ENCODE measurements at places on chromosomes 5 and 9. TPM values are rescaled to one million over a fixed set of nuclear protein-coding genes. Genes with fewer than 3 reads are reported as not detected.

The OR1Q1 gene
- total RNA-seq = not detected

The SGCD gene
- total RNA-seq = 0.12 TPM

The RICTOR gene
- total RNA-seq = 11.9 TPM

The ROPN1L gene
- 2.5 TPM for total RNA-seq

The SETX gene
- total RNA-seq = 13.4 TPM

The AHRR gene
- 12.9 TPM for total RNA-seq

The PTGS1 gene
- total RNA-seq = 0.74 TPM

The ADAMTSL1 gene
- 11.7 TPM for total RNA-seq

The AKNA gene
- total RNA-seq = 2.3 TPM

The PCDHGA4 gene
- total RNA-seq = 0.74 TPM

The FOXD4L4 gene
- not detected for total RNA-seq

The GPR151 gene
- total RNA-seq = not detected

The RGMB gene
- total RNA-seq = 9.2 TPM

GRCh38 chr9:127877566-127877998 lies at the start of gene AK1:
Gene AK1, minus strand, starts transcription at chr9:127877675. Its CDS starts 3,058 bp downstream, at chr9:127874617.
- no peak for DNase-seq

DNA sequence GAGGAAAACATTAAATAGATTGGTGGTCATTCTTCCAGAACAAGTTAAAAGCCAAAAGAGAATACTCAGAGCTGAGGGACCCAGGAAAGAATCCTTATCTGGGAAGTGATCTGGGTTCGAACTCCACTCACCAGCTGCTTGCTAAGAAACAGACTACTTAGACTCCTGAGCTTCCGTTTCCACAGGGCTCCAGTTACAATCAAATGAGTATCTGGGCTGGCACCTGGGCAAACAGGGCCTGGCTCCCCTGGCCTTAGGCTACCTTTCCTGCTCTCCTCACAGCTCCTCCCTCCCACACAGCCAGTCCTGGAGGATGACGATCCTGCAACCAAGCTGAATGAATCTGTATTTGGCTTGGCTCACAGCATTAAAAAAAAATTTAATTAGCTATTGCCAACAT lies 2.5 kb downstream of the MAPK9 start:
- no peak for DNase-seq

GRCh38 chr5:153970496-153970895 lies 68.2 kb downstream of the FAM114A2 start:
- no peak for DNase-seq

DNA sequence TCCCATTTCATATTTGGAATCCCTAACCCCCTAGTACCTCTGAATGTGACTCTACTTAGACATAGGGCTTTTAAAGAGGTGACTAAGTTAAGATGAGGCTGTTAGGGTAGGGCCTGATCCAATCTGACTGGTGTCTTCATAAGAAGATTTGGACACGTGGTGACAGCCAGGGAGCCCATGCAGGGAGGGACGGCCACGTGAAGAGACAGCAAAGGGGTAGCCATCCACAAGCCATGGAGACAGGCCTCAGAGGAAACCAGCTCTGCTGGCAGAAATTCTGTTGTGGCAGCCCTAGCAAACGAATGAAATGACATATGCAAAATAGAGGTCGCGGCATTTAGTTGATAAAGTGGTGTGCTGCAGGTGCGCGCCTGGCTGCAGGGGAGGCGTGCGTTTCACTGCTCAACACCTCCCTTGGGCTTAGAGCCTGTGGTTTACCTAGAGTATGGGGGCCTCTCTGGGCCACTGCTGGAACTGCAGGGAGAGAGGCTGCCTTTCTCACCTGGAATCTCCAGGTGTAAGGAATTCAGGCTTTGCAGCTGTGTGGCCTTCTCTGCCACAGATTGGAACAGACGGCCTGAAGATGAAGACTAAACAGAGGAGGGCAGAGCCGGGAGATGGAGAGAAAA lies 7.1 kb upstream of the AFAP1L1 start:
- no peak for DNase-seq

GRCh38 chr9:15982182-15982581 lies 429.3 kb downstream of the CCDC171 start:
- no peak for DNase-seq

- no peak for DNase-seq
Measured at GRCh38 chr9:35675732-35676392, 2.1 kb downstream of the CA9 start.

- DNase-seq = no peak
Measured at GRCh38 chr5:80676706-80677105, 21.9 kb upstream of the DHFR start.

GRCh38 chr5:124876566-124876965 lies 130.1 kb upstream of the ZNF608 start:
- no peak for DNase-seq

- DNase-seq = no peak
Measured at GRCh38 chr9:636931-637591, 204.4 kb upstream of the DMRT1 start.

GRCh38 chr9:136769710-136770191 lies 5.4 kb upstream of the LCN15 start:
- no peak for DNase-seq

GRCh38 chr5:74624931-74625505 lies 15.5 kb downstream of the ENC1 start:
- no peak for DNase-seq

DNA sequence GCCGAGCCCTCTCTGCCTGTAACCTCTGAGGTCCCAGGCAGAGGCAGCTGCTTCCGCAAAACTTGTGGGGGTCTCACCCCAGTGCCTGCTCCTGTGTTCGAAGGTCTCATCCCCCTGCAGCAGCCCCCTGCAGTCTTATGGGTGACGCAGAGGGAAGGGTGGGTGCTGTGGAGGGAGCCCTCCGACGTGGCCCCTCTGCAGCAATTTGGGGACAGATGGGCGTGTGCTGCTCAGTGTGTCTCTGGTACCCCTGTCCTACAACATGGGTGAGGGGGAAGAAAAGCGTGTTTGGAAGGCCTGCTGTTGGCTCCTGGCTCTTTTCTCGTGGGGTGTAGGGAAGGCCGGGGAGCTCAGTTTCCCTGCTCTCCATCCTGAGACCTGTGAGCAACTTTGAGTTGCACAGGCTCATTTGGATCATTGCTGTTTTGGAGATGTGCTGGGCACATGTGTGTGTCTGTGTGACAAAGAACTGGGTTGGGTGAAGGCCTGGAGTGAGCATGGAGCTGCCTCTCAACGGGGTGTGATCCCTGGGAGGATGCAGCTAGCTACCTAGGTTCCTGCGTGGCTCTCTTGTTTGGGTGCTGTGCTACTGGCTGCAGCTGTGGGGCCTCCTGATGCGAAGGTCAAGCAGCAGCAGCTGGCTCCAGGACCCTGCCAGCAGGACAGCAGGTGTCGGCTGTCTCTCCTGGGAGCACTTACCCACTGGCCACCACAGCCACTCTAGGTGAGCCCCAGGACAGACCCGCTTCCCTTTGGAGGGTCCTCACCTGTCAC lies 179.6 kb upstream of the PITX1 start:
- no peak for DNase-seq

- no peak for DNase-seq
Measured at GRCh38 chr9:129171993-129172751, 5.9 kb downstream of the IER5L start.

- DNase-seq = no peak
Measured at GRCh38 chr9:135774239-135774747, 72.3 kb downstream of the KCNT1 start.

GRCh38 chr9:111148052-111149017 lies 110.1 kb upstream of the LPAR1 start:
- DNase-seq = no peak

GRCh38 chr5:53937467-53937866 lies 372.9 kb downstream of the ARL15 start:
- no peak for DNase-seq

DNA sequence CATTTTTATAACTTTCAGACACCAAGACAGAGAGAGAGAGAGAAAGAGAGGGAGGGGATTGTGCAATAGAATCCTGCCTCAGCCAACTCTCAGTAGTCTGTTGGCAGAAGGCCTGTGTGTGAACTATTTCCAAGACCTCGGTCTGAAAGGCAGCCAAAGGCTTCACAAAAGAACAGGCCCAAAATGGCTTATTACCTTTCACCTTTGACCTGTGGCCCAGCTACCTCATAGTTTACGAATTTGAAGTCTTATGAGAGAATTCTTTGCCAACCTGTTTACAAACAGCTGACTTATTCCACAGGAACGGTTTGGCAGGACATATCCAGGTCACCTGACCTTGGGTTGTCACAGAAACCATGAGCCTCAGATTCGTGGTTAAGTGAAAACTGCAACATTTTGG lies 48.6 kb downstream of the NR2F1-AS1 start:
- DNase-seq = peak; percentile 65

DNA sequence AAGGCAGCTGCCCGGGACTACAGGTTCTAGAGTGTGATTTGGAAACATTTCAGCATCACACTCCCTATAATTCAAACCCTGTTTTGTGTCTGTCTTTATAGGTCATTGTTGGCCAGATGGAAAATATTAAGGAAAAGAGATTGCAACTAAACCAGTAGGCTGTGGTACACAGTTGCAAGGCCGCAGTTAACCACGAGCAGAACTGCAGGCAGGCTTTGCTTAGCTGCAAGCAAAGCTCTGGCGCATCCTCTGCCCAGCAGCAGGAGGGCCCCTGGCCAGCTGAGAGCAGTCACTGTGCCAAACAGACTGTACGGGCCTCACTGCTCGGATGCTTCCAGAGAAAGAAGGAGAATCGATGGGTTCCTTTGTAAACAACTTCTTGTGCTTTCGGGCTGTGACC lies 204.5 kb downstream of the DENND1A start:
- no peak for DNase-seq

DNA sequence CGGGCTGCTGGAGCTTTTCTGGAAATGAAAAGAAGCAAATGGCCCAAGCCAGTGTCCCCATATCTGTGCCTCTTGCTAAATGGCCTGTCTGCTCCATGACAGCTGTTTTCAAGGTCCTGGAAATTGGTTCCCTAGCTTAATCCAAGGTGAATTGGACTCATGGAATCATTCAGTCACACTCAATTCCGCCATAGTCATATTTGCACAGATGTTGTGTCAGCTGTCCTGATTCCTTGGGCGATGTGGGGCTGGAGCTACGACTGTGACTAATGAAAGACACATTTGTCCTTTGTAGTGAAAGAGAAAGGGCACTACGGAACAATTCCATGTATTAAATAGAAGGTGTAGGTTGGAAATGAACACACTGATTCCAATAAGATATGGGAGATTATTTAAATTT lies 102.9 kb upstream of the MEGF10 start:
- DNase-seq = no peak

DNA sequence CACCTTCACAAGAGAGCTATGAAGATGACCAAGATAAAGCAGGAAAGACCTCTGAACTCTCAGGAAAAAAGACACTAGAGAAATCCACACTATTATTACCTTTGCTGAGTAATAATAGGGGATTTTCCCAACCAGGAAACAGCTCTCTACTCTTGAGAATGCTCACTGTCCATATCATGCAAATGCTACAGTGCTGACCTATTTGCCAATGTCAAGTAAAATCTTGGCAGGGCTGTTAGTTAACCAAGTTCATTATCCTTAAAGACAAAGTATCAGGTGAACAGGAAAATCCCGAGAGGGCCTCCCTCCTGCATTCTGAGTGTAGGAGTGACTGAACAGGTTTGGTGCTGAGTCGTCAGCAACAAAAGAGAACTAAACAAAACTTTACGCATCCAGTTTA lies 306.6 kb downstream of the ACTL7B start:
- no peak for DNase-seq

GRCh38 chr9:16543686-16544085 lies 326.8 kb downstream of the BNC2 start:
- DNase-seq = no peak

- DNase-seq = no peak
Measured at GRCh38 chr9:18394847-18395351, 79.1 kb upstream of the ADAMTSL1 start.

- DNase-seq = no peak
Measured at GRCh38 chr9:118785456-118785855, 583.8 kb downstream of the BRINP1 start.

DNA sequence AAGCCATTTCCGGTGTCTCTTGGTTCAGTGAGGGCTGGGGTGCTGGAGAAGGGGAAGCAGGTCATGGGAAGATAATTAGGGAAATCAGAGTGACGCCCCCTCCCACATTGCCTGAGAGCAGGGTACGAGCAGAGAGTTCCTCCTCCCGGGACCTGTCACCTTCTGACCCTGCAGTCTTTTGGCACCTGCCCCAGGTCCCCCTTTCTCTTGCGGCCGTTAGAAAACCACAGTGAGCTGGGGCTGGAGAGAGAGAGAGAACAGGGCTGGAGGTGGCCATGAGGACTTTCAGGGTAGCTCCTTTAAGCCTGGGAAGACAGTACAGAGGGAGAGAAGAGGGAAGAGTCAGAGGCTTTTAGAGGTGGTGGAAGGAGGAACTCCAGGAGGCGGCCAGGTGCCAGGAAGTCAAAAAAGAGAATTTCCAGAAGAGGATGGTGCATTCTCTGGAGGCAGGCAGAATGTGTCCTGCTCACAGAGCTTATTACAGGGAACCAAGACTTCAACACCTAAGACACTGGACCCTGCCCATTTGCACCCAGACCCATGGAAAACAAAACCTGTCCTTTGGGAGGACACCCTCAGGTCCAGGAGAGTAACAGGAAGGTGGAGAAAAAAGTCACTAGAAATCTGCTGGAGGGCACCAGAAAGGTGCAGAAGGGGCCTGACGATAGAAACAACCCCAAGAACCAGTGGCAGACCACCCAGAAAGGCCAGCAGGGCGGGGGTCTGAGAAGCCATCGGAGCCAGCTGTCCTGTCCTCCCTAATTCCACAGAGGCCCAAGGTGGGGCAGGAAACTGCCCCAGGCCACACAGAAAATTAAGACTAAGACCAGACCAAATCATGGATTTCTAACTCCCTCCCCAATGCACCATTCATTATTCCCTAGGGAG lies 6.5 kb upstream of the ACSL6 start:
- no peak for DNase-seq

- DNase-seq = no peak
Measured at GRCh38 chr5:166349046-166349445, 1942.4 kb upstream of the WWC1 start.

DNA sequence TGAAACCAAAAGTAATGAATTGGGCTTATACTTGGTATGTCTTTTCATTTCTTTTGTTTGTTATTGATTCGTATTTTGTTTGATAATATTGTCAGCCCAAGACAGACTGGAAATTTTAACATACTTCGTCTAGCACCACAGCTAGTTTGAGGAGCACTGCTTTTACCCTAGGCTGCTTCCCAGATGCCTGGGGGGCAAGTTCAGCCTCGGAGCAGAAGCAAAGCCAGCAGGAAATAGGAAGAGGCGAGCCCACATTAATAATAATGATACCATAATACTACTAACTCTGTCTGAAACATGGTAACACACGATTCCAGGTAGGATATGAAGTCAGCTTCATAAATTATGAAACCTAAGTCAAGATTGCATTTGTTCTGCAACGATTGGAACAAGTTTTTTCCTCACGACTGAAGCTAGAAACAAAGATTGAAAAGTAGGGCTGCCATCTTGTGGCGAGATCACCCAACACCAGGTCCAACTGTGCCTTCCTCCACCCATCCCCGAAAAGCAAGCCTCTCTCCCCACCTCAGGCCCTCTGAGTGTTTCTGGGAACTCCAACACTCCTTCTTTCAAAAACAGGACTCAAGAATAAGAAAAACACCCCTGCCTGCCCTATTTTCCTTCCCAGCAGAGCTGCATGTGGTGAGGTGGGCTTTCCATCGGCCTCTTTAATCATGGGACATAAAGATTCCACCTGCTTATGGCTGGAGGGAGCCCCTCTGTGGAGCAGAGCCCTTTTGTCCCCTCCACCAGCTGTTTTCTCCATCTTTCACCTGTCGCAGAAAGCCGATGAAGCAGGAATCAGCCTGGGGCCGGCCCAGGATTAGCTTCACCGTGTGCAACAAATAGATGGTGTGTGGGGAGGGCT lies 236.4 kb downstream of the CAAP1 start:
- peak; percentile 16 for DNase-seq

- DNase-seq = no peak
Measured at GRCh38 chr5:61177070-61177469, 14.8 kb upstream of the SMIM15 start.

- DNase-seq = peak; percentile 81
Measured at GRCh38 chr5:95178046-95178651, 106.7 kb downstream of the MCTP1 start.

Data from H4 (cell line).